ENCODE measurements at places on chromosomes 1 and 21.

DNA sequence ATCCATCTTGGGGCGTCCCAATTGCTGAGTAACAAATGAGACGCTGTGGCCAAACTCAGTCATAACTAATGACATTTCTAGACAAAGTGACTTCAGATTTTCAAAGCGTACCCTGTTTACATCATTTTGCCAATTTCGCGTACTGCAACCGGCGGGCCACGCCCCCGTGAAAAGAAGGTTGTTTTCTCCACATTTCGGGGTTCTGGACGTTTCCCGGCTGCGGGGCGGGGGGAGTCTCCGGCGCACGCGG lies 282 bp upstream of the SOD1 start:
- no peak for DNase-seq

DNA sequence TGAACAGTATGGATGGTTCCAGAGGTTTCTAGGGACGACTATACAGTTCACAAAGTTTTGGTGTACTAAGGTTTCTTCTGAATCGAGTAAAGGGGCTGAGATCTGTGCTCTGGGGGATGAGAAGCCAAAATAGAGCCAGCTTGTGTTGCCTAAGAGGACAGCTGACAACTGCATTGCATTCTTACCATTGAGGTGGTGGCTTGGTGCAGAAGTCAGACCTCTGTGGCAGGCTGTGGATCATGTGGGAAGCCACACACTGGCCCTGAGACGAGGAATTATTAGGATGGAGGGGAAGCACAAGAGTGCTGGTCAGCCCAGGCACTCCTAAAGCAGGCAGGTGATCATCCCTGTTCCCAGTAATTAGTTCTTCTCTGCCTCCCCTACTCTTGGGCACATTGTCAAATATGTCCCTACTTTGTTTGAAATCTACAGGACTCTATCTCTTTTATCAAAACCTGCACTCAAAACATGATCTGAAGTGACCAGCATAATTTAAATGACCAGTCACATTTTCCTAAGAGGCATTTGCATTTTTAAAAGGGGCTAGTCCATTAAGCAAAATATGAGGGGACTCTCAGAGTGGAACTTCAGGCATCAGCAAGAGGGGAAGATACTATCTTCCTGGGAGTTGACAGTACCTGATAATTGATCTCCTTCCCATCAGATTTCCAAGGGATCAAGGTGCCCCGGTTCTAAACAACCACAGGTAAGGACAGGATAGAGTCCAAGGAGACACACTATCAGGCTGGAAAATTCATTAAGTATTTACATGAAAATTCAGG lies at the start of gene FCRLB:
TSS of gene FCRLB (plus strand) at position 589 of the 782 bp plus-strand sequence. CDS start 1,129 bp downstream, outside the sequence.
- no peak for DNase-seq

- no peak for DNase-seq
These were observed 2.4 kb downstream of the BEST4 start for GRCh38 chr1:44785501-44786137.

GRCh38 chr1:210565306-210565705 lies 236.6 kb downstream of the HHAT start:
- DNase-seq, result no peak

GRCh38 chr1:203695116-203695515 lies 68.5 kb downstream of the ATP2B4 start:
- DNase-seq, result peak; percentile 15

- DNase-seq, result no peak
These were observed 9.7 kb downstream of the DESI2 start for GRCh38 chr1:244662599-244662998.

DNA sequence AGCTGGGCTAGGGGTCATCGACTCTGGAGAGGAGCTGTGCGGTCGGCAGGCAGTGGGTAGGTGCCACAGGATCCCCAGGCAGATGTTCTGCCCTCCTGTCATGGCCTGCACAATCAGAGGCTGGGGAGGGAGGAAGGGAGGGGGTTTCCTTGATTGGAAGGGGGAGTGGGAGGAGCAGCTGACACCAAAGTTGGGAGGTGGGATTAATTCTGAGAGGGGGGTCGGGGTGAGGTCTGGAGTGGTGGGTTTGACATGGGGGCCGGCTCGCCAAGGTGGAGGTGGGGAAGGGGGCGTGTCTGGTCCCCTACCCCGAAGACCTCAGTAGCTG lies 651 bp upstream of the HPCA start:
- DNase-seq, result no peak

DNA sequence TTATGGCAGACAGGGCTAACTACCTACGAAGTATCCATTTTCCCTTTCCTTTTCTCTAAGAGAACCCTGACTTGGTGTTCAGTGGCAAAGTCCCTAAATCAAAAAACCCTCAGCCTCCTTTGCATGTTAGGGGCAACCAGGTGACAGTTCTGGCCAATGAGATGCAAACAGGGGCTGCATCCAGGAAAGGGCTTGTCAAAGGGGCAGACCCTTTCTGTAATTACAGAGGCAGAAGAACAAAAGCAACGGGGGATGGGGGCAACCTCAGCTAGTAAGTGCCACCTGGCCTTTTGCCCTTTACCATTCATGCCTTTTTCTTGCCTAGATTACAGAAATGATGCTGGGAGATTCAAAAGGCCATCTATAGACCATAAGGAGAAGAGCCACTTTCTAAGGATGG lies 34.4 kb downstream of the GLUL start:
- no peak for DNase-seq

- DNase-seq, result no peak
These were observed 163.7 kb upstream of the EDN2 start for GRCh38 chr1:41648230-41648629.

- peak; percentile 95 for DNase-seq
These were observed 32.4 kb downstream of the CDK18 start for GRCh38 chr1:205536759-205537361.

GRCh38 chr1:201791051-201791778 lies 37.7 kb upstream of the IPO9 start:
- DNase-seq, result no peak

- no peak for DNase-seq
These were observed 3.5 kb upstream of the CLDN19 start for GRCh38 chr1:42743317-42744147.

- DNase-seq, result no peak
These were observed at the start of gene DSCAM for GRCh38 chr21:40846587-40847411. Gene DSCAM (minus strand): TSS chr21:40847158. CDS start chr21:40846661, 497 bp downstream.

GRCh38 chr1:232940262-232940661 lies 10.1 kb upstream of the NTPCR start:
- DNase-seq, result no peak

GRCh38 chr1:5845376-5845775 lies 146.8 kb downstream of the NPHP4 start:
- no peak for DNase-seq

GRCh38 chr1:6775261-6776043 lies 9.8 kb upstream of the CAMTA1 start:
- no peak for DNase-seq

DNA sequence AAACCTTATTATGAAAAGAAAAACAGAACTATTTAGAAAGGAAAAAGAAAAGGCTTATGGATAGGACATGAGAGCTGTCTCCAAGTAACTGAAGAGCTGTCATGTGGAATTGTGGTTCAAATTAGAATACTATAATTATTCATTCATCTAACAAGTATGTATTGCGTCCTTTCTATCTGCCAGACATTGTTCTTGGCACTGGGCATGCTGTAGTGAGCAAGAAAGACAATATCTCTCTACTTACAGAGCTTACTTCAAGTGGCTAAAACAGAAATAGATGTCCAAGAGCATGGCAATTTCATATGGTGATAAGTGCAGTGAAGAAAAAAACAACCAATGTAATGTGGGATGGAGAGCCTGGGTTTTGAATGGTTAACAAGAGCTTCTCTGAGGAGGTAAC lies 413.0 kb downstream of the DPYD start:
- no peak for DNase-seq

- DNase-seq, result no peak
These were observed 25.3 kb downstream of the TFF3 start for GRCh38 chr21:42289926-42290325.

DNA sequence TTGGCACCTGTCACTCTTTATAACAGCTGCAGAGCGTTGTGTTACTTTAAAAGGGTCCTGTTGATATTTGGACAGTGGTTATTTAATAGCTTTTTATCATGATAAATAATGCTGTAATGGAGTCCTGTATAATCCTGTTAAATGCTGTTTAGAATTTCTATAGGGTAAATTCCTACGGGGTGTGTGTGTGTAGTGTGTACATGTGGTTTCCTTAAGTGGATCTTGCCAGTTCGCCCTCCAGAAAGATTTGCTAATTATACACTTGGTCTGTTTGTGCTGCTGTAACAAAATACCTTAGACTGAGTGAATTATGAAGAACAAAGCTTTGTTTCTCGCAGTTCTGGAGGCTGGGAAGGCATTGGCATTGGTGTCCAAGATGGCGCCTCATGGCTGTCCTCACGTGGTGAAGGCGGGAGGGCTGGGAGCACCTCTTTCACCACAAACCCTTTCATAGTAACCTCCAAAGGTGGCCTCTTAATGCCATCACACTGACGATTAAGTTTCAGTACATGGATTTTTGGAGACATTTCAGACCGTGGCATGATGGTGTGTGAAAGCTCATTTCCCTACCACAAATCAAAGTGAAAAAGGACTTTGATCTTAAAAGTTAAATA lies 11.2 kb downstream of the PRMT2 start:
- no peak for DNase-seq

DNA sequence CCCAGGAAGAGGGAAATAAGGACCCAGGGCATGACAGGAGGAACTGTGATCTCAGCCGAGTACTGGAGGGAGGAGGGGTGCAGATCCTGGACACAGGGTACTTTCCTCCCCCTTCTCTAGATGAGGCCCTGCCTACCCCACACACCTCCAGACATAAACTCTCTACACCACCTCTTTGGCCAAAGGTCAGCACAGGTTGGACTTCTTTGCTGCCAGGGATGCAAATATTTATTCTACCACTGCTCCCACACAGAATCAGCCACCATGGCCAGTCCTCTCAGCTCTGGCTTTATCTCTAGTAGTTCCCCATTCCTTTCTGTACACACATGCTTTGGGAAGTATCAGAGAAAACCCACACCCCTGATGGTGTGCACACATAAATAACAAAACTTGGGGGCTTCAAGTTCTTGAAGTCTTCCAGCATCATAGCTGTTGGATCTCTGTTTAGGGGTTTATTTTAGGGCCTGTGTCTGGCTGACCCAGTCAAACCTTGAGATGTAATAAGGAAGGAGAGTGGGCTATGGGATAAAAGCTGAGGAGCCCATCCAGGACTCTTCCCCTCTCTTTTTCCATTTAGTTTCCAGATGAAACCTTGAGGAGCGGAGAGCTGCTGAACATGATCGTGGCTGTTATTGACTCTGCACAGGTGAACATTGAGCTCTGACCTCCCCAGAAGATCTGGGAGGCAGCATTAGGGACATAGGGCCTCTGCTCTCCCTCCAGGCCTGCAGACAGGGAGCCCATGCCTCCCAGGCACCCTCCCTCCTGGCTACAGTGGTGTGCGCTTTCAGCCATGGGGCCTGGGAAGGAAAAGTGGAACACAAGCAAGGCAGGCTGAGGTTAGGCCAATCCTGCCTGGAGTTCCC lies 6.7 kb upstream of the SLC27A3 start:
- no peak for DNase-seq

DNA sequence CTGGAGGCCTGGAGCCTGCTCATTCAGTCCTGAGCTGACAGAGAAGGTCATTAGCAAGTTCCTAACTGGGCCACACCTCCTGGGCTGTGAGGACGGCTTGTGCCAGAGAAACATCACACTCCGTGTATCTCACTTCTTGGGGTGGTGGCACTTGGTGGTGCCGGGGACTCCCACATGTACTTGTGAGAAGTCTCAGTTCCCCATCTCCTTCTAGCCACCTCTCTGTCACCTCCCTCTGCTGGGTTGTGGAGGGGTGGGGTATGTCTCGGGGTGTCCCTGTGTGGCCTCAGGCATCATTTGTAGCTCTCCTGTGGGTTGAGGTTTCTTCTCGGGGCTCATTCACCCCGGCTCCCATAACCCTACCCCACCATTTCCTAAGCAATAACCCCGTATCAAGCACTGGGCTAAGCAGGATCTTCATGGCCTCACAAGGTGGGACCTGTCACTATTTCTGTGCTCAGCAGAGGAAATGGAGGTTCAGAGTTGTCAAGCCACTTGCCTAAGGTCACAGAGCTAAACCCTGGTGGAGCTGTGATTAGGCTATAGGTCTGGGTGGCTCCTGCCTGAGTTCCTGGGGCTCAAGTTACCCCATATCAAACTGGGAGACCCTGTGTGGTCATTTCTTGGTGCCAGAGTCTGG lies 62.5 kb downstream of the UBIAD1 start:
- no peak for DNase-seq

DNA sequence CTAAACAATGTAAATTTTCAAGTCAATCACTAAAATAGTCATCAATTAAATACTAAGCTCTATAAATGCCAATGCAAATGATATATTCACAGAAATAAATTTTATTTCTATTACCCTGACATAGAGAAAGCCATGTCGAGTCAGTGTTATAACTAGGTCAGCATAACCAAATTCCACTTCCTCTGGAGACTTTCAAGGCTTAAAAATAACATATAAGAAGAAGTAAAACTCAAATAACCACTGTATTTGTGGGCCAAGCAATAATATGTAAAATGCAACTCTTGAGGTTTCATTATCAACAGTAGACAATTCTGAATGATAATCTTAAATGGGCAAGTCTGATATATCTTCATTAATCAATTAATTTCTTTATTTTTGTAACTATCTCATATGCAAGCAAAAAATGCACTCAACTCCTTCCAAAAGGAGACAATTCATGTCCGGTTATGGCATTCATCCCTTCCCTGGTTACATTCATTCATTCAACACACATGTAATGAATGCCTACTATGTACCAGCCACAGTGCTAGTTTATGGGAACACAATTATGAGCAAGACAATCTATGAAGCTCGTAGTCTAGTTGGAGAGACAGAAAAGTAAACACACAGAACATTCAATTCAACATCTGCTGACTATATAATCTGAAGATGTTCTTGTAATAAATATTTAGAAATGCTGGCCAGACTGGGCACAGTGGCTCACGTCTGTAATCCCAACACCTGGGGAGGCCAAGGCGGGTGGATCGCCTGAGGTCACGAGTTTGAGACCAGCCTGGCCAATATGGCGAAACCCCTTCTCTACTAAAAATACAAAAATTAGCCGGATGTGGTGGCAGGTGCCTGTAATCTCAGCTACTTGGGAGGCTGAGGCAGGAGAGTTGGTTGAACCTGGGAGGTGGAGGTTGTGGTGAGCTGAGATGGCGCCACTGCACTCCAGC lies 37.1 kb upstream of the CAP1 start:
- no peak for DNase-seq

GRCh38 chr1:15224259-15224869 lies 22.7 kb upstream of the FHAD1 start:
- no peak for DNase-seq

DNA sequence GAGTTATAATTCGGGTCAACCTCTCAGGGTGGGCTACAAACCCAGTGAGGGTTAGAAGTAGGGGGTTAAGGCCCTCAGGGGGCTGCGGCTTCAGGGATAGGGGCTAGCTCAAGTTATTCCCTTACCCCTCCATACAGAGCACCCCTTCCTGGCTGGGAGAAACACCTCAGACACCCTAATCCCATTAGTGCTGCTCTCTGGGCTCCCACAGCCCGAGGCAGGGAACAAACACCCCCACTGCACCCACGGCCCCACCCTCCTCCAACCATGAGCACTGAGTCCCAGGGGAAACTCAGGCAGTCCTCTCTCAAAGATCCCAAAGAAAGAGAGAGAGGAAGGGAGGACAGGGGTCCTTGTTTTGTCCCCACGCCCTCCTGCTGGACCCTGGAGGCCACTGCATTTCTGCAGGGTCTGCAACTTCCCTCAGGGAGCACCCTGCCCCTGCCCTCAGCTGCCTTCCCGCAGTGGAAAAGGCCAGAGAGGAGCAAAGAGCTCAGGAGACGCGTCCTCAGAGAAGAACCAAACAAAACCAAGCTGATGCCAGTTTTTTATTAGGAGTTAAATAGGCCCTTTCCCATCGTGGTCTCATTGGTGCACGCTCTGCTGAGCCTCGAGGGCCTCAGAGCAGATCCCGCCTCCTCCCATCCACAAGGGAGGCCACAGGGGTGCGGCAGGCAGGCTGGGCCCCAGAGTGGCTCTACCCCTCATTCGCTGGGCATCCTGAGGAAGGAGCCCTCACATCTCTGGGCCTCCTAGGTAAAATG lies 1.4 kb upstream of the S100A4 start:
- no peak for DNase-seq

All from cerebellar cortex (tissue), 1 donor.